ENCODE measurements at places on chromosomes 6 and 20.

DNA sequence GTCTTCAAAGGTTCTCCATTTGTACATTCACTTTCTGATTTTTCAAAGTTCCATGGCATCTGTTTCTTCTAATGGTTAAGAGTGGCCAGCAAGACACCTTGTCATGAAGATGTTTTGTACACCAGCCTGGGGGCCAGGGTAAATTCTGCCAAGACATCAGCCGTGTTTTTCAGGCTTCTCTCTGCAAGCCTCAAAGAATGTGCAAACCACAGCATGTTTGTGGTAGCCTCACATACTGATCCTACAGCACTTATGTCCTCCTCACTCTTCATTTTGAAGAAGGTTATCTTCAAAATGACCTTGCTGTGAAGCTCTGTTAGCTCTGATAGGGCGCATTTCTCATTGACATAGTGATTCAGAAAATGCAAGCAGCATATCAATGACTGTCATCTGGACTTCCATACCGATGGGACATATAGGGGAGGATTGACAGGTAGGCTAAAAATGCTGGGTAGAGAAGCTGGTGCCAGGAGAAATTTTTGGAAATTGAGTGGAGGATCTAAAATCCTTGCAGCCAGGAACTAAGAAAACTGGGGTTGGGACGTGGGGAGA, 59.3 kb upstream of the SPTLC3 start:
- no peak for DNase-seq

GRCh38 chr6:46507426-46507825, 16.2 kb upstream of the RCAN2 start:
- DNase-seq, result no peak

DNA sequence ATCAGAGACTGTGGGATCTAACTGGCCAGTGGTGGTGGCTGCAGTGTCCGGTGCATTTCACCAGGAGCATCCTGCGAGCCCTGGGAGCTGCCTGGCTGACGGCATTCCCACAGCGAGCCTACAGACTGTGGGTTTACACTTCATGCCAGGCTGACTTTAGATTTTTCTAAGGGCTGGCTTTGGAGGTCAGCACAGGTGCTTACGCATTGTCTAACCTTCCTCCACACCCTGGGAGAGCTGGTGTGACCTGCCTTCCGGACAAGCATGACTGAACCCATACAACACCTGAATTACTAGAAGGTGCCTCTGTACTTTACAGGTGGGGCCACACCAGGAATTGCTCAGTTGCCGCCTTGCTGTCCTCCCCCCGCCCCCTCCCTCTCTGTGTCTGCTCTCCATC, 96.2 kb downstream of the RREB1 start:
- DNase-seq, result no peak

DNA sequence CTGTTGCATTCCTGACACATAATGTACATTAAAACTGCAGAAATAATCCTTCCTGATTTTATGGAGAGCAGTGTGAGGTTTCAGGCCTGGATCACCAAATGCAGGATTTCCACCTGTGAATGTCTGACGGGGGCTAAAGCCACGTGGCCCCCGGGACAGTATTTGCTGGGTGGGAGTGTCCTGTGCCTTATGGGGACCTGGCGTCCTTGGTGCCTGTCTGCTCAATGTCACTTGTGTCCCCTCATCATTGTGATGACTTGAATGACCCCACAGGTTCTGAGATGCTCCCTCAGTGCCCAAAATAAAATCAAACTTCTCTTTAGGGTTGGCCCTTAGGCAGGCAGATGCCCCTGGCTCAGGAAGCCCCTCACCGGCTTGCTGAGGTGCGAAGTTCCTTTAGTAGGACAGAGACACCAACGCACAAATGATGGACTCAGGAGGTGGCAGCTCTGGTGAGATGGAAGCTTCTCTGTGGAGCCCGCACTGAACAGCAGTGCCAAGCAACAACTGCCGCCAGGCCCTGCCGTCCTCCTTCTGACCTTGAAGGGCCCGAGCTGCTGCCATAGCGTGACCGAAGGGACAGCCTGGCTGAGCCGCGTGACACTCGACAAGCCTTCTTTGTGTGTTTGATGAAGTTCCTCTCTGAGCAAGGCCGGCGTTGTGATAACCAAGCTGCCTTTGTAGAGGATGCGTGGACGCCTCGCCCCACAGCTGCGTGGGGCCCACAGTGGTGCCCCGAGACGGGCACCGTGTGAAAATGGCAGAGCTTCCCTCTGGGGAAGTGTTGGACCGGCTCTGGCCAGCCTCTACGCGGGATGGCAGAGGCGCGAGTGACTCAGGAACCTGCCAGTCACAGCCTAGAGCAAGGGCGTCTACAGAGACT, 30.9 kb downstream of the FRMD1 start:
- DNase-seq, result no peak

DNA sequence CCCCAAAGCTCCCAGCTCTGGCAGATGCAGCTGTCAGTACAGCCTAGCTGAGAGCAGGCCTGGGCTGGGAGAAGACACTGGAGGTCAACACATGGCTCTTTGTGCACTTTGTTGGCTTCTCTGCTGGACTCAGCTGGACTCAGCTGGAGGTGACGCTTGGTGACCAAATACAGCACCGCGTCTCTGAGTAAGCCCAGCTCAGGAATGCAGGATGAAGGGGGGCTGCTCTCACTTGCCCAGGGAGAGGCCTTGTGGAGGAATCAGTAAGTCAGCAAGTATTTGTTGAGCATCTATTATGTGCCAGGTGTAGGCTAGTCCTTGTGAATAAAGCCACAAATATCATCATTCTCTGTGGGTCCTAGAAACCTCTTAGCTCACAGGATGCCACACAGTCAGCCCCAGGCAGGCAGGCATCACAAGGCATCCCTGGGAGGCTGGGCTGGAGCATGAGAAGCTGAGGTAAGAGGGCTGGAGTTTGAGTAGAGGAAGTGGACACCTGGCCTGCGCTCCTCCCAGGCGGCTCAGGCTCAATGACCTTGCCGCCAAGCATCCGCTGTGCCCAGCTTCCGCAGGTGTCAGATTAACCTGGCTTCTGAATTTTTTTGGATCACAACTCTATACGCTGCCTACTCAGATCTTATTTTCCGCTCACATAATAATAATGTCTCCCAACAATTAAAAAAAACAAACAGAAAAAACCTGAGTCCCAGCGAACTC, 95.4 kb downstream of the TMEM170B start:
- DNase-seq, result no peak

DNA sequence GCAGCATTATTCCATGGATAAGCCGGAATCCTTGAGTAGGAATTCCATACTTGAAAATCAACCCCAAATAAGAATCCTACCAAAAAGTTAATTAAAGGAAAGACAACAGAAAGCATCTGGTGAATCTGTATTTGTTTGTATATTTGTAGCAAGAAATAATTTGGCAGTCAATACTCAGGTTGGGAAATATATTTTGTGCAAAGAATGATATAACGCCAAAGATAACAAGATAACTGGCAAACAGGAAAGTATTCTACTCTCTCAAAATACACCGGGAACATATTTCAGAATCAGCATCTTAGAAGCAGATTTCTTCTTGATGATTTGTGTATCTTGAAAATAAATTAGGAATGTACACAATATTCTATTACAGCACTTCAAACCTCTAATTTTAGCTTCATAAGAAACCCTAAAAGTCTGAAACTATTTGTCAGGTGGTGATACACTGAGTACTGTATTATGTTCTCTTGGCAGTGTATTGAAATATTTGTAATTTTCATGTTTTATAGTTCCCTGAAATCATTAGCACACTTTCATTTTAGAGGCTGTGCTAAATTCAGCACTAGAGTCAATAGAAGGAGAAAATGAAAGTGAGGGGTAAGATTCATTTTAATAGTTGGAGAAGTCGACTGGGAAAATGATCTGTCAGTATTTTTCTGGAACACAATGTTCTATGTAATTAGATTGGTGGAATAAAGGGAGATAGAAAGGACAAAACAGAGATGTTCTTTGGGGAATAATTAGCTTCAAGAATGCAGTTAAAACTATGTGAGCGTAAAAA, 879.7 kb upstream of the GJE1 start:
- DNase-seq, result no peak

GRCh38 chr6:10884245-10884972, 2.4 kb upstream of the SYCP2L start:
- DNase-seq, result no peak

DNA sequence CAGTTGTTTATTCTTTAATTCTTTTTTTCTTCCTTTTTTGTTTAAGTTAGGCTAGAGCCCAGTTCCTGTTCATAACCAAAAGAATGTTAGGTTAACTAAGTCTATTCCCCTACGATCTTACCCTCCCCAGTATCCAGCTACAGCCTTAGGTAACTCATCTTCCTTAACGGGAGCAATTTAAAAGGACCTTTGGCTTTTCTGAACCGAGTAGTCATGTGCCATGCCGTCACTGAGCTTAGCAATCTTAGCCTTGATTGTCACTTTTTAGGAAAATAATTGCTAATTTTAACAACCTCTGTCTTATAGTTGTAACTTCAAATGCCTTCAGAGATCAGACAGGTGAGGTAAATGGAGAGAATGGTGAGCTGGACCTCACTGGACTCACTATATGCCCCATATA, 6.2 kb downstream of the METTL24 start:
- DNase-seq, result no peak

DNA sequence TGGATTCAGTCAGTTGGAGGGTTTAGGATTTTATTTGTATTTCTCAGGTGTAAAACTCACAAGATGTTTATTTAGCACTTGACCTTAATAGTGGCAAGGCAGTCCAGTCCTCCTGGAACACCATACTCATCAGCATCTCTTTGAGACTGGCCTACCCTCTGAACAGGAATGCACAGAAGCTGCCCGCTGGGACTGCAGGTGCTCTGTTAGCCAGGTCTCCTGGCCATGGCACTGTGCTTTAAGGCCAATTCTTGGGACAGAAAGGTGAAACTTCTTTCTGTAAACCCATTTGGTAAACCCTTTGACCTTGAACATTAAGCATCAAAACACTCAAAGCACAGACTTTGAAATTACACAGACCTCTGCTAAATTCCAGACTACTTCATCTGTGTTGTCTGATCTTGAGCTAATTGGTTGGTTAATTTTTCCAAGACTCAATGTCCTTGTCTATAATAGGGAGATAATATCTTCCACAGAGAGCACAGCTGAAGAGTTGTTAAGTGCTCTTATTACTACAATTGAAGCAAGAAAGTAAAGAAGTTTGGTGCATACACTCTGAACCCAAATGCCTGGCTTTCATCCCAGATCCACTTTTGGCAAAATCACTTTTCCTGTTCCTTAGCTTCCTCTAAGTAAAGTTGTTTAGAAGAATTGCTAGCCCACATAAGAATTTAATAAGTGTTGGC, 54.9 kb upstream of the NT5E start:
- no peak for DNase-seq

DNA sequence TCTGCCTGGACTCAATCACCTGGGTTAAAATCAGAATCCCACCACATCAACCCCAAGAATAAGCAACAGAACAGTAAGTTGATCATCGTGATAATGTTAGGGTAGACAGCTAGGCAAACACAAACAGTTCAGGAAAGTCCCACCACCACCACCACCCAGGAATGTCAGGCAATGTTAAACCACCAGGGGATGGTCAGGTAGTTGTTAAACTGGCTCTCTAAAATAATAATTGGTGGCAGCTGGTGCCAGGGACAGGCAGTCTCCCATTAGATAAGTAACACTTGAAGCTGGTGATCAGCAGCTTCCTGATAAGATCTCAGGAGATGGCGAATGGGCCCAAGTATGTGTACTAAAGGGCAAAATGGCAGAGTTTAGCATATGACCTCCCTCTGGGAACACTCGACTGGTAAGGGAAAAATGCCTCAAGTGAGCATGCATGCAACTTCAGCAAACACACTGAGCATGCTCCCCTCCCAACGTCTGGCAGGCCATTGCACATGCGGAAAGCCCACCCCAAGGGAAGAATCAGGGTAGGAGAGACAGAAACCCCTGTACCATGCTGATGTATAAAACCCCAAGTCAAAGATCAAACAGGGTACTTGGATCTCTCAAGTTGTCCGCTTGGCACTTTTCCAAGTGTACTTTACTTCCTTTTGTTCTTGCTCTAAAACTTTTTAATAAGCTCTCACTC, 66.6 kb downstream of the IPCEF1 start:
- no peak for DNase-seq

- no peak for DNase-seq
Observed at GRCh38 chr6:113351173-113351834, 505.8 kb upstream of the MARCKS start.

- DNase-seq, result no peak
Observed at GRCh38 chr6:106165885-106166485, 79.8 kb downstream of the PRDM1 start.

GRCh38 chr6:101129851-101130250, 248.7 kb upstream of the ASCC3 start:
- no peak for DNase-seq

DNA sequence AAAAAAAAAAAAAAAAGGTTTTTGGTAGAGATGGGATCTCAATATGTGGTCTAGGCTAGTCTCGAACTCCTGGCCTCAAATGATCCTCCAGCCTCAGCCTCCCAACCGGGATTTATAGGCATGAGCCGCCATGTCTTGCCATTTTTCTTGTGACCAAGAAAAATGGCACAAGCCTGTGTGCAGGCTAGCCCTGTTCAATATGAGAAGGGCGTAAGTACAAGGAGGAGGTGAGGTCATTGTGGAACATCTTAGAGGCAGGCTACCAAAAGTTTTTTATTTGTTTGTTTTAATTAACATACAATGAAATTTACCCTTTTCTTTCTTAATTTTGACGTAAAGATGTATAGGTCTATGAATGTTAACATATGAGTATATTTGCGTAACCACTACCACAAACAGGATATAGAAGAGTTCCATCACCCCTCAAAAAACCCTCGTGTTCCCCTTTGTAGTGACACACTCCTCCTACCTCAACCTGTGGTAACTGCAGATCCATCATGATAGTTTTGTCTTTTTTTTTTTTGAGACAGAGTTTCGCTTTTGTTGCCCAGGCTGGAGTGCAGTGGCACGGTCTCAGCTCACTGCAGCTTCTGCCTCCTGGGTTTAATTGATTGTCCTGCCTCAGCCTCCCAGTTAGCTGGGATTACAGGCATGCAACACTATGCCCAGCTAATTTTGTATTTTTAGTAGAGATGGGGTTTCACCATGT, 28.3 kb upstream of the KIF3B start:
- DNase-seq, result no peak

- no peak for DNase-seq
Observed at GRCh38 chr6:87766211-87766610, 64.2 kb upstream of the AKIRIN2 start.

- no peak for DNase-seq
Observed at GRCh38 chr20:18678549-18679419, 90.9 kb downstream of the DTD1 start.

DNA sequence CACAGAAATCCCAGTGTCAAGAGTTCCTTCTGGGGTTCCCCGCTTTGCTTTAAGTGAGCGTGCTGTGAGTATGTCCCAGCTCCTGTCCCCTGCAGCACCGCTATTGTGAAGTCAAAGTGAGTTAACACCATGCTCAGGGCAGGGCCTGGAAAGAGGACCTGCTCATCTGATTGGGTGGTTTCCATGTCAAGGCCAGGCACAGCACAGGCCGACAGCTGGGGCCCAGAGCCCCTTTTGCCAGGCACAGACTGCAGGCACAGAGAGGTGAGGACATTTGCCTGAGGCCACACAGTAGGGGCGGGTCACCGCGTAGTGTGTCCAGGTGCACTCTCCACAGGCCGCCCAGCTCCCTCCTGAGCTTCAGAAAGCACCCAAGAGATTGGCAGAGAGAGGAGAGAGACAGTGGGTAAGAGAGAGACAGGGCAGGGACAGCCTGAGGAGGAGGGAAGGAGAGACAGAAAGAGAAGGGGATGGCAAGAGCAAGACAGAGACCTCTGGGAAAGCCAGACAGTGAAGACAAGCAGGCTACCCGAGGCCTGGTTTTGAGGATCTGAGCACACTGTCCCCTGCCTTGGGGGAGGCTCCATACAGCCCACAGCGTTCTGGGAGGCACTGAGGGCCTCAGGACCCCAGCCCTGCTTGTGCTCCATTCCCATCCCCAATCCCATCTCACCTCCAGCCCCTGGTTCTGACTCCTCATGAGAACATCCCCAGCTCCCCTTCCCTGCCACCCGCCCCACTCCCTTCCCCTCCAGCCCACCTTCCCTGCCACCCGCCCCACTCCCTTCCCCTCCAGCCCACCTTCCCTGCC, 6.5 kb upstream of the BPIFB1 start:
- no peak for DNase-seq
